ENCODE measurements at places on chromosomes 2 and 18.

- no peak for DNase-seq
These were observed 626.6 kb upstream of the FSHR start for GRCh38 chr2:49780949-49781348.

DNA sequence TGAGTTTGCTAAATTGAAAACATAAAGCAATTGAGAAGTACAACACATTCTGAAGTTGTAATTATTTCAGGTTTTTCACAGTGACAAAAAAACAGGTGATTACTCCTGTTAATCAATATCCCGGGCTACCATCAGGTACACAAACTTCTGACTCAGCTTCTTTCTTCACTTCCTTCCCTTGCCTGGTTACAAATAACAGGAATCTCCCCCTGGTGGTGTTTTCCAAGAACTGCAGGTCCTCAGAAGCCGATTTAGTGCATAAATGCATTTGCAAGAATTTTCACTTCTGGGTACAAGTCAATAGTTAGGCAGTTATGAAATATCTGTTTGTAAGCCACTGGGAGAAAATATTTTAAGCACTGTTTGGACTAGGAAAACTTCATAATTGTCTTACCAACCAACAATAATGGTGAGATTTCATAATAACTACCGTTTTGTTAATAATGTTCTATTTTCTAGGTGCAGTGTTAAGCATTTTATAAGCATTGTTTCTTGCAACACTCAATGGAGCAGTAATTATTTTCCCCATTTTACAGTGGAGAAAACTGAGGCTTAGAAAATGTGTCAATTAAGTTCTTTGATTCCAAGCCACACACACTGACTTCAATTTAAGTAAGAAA is 12.4 kb upstream of the GMCL1 start:
- peak; percentile 42 for DNase-seq

DNA sequence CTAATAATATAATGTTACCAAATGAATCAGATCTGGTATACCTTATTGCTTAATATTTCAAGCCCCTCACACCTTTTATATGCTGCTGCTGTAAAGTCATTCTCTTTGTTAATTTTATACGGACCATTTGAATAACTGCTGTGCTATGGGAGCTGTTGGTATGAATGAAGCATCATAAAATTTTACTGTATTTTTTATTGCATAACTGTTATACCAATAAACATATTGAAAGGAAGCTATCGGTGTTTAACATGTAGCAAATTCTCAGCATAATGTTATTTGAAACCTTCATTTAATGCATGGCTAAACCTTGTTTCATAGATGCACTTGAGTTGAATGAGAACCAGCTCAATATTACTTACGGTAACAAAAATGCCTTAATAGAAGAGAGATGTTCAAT is 1040.3 kb downstream of the SOCS6 start:
- no peak for DNase-seq

GRCh38 chr2:10083692-10084211 is 3.5 kb upstream of the CYS1 start:
- no peak for DNase-seq

- DNase-seq, result peak; percentile 38
These were observed 24.1 kb downstream of the PSMG2 start for GRCh38 chr18:12726774-12727550.

GRCh38 chr18:13235421-13235831 is 16.9 kb downstream of the LDLRAD4 start:
- no peak for DNase-seq

DNA sequence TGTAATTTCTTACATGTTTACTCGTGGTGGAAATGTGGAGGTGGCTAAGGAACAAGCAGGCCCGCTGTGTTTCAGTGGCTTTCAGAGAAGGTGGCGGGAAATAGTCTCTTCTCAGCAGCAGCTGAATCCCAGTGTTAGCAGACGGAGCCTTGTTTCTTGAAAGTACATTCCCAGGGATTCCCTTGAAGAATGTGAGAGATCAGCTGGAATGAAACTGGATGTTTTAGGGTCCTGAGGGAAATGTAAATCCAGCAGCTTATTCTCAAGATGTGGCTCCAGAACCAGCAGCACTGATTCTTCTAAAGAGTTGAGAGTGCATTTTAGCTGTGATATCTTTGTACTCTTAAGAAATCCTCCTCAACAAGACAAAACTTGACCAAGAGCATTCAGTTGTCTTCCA is 59.1 kb downstream of the CDC42EP3 start:
- DNase-seq, result no peak

All from activated T-cell treated with anti-CD3 and anti-CD28 coated beads for 1 hour (primary cell).